ENCODE measurements at places on chromosomes 1 and 21.

DNA sequence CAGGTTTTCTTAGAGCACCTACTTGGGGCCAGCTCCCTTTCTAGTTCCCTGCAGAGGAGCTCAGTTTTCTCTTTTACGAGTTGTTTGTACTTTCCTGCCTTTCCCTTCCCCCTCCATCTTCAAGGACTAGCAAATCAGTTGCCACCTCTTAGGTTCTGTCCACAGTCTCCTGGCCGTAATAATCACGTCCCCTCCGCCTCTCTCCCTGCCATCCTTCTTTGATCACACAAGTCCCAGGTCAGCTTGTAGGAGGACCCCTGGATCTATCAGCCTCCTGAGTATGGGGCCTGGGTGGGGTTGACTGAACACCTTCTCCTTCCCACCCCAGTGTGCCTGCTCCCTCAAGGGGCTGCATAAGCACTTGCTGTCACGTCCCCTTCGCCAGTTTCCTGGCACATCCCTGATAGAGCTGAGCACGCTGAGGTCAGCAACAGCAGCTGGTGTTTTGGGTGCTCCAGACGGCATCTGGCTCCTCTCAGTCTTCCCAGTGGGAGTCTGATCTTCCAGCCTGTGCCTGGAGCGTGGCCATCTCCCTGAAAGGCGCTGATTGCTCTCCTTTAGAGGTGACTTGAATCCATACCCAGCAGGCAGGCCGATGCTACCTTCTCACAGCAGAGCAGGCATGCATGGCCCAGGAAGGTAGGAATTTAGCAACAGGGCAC, 216.1 kb upstream of the TMEM51 start:
- no peak for DNase-seq

- no peak for DNase-seq
Measured at GRCh38 chr21:17779496-17779895, 39.7 kb downstream of the C21orf91 start.

- DNase-seq, result no peak
Measured at GRCh38 chr1:20982316-20982715, 194.4 kb downstream of the EIF4G3 start.

DNA sequence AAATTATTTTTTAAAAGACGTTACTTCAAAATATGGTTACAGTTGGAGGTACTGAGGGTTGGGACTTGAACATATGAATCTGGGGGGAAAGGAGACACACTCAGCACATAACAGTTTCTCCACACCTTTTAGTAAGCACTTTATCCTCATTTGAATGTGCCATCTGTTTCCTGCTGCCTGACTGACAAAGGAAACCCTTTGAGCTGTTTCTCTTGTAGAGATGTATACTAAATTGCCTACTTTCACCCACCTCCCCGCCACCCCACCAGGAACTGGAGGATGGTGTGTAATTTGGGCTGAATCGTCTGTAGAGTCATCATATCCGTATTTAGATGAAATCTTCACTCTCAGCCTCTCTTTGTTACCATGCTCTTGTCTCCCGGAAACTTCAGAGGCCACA, 108.1 kb downstream of the KAZN start:
- DNase-seq, result no peak

DNA sequence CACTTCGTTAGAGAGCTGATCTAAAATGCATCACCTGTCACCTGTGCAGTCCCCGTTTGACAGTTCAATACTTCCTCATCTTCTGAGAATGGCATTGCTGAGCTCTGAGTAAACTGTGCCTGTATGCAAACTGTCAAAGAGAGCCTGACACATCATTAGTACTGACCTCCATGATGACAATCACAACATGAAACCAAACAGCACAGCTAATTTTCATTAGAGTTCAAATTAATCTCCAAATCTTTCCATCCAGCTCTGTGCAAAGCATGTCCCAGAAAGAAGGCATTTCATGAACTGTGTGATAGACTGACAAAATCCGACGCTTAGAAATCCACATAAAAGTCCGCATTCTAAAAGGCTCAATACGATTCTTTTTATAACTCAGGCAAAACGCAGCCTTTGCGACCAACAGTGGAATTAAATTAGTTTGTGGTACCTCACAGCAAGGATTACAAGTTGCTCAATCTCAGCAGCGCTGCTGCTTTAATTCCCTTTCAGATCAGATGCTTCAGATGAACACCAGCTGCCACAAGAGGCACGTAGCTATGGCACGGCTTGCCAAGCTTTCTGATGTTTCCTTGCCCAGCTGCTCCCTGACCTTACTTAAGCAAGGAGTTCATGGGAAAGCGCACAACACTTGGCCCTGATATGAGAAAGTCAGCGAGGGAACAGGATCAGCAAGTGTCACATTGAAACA, 765.5 kb upstream of the PRMT6 start:
- DNase-seq, result no peak

GRCh38 chr1:87435484-87435883, 106.8 kb downstream of the LMO4 start:
- peak; percentile 75 for DNase-seq

- DNase-seq, result peak; percentile 18
Measured at GRCh38 chr1:218339267-218339831, 5.8 kb upstream of the TGFB2 start.

DNA sequence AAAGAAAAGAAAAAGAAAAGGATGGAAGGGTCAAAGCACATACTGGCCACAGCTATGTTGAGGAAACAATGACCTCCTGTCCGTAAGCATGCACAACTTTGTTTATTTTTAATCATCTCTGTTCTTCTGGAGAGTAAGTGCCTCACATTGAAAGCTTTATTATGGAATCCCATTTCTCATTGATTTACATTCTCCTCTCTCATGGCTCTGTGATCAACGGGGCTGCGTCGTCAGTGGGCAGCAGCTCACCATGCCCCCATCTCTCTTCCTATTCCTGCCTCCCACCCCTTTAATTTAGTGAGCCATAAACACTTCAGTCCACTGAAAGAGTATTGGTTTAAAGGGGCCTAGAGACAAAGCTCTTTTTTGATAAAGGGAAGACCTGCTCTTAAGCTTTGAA, 98.9 kb downstream of the KAZN start:
- no peak for DNase-seq

DNA sequence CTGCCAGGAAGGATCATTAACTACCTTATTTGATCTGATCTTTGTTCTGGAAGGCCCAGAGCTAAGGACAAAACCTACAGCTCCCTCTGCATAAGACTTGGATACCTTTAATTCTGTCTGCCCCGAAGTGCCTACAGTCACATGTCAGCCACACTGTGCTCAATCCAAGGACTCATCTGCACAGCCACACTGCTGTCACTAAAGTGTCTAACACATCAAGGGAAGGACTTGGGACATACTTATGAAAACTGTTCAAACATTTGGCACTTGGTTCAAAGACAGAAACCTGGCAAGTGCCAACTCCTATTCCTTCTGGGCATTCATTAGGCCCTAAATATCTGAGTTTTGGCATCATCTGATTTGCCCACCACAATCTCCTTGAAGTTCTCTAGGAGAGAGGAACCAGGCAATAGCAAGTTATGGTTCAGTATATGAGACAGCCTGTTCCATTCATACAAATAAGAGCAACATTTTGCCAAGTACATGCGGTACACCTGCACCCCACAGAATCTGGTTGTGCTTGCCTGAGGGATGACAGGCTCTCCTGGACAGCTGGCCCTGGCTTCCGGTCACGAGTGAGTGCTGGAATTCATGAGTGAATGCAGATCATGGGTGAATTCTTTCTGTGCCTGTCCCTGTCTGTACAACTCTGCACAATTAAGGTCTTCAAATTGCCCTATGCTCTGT, 105.9 kb downstream of the KCNK1 start:
- DNase-seq, result no peak

DNA sequence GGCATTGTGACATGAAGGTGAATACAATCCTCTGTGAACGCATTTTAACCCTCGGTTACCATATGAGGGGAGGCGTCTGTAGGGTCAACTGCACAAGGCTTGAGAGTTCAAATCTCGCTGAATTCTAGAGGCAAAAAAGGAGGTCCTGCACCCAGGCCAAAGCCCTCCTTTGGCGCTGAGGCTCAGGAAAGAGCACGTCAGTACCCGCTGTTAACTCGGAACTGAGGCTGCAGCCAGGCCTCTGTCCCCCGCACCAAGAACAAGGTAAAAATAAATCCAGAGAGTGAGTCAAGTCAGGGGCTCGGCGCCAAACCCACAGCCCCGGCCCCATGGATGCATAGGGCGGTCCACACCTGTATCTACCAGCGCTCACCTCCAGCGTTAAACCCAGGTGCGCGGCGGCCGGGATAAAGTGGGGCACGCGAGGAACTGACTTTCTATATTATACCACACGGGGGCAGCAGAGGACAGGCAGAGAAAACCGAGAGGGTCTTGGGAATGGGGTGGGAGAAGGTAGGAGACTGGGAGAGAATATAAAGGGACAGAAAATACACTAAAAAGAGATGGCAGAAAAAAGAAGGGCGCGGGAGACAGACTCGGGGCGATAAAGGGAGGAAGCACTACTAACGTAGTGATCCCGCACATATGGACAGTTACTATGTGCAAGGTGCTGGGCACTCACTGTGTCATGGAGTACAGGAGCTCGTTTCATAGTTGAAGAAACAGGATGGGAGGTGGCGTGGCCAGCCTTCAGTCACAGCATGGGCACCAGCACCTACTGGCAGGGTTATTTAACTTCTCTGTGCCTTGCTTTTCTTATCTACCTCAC, 54.9 kb downstream of the DMRTA2 start:
- peak; percentile 32 for DNase-seq
